ENCODE measurements at places on chromosomes 6 and 20.

GRCh38 chr6:158018041-158018771, 36.5 kb downstream of the SYNJ2 start:
- no peak for DNase-seq

GRCh38 chr20:61976644-61977418, 88.8 kb downstream of the TAF4 start:
- DNase-seq: no peak

DNA sequence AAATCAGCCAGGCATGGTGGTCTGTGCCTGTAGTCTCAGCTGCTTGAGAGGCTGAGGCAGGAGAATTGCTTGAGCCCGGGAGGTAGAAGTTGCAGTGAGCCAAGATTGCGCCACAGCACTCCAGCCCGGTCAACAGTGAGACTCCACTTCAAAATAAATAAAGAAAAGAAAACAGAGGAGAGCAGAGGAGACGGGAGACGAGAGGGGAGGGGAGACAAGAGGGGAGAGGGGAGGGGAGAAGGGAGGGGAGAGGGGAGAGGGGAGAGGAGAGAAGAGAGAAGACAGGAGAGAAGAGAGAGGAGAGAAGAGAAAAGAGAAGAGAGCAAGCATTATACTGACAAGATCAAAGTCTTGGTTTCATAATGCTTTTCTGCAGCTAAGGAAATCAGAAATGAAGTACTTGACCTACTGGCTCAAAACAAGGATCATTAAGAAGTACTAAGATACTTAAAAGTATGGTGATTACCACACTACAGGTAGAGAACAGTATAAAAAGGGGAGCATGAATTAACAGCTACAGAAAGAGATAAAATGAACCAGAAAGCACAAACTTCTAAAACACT, 30.5 kb downstream of the FAM8A1 start:
- DNase-seq: no peak

DNA sequence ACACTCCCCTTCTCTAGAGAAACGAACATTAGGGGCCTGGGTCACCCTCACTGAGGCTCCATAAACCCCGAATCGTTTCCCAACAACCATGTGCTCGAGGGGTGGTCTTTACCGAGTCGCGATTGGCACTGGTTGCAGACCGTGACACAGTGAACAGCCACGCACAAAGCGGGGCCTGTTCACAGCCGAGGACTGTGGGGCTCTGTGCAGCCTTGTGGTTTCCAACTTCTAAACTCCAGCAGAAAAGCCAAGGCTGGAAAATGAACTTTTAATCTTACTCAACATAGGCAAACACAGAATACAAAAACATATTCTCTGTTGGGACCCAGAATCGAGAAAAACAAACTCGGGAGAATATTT, 19.0 kb downstream of the RRBP1 start:
- no peak for DNase-seq

- DNase-seq: no peak
These were observed 190.6 kb upstream of the GRIK2 start for GRCh38 chr6:101202867-101203374.

DNA sequence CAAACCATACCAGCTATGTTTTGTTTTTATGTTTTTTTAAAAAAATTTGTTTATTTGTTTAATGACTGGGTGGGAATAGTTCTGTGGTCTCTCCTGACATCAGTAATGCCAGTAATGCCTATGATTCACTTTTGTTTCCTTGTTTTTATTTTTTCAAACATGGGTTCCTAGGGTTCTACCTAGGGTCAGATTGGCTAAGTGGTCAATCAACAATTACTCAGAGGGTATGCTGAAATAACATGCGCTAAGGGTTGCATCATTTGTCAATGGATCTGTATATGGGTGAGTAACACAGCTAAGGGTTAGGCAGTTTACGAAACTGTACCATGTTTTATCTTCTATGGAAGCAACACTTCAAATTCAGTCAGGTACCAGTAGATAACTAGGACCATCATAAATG, 583.8 kb upstream of the GJE1 start:
- DNase-seq: no peak

DNA sequence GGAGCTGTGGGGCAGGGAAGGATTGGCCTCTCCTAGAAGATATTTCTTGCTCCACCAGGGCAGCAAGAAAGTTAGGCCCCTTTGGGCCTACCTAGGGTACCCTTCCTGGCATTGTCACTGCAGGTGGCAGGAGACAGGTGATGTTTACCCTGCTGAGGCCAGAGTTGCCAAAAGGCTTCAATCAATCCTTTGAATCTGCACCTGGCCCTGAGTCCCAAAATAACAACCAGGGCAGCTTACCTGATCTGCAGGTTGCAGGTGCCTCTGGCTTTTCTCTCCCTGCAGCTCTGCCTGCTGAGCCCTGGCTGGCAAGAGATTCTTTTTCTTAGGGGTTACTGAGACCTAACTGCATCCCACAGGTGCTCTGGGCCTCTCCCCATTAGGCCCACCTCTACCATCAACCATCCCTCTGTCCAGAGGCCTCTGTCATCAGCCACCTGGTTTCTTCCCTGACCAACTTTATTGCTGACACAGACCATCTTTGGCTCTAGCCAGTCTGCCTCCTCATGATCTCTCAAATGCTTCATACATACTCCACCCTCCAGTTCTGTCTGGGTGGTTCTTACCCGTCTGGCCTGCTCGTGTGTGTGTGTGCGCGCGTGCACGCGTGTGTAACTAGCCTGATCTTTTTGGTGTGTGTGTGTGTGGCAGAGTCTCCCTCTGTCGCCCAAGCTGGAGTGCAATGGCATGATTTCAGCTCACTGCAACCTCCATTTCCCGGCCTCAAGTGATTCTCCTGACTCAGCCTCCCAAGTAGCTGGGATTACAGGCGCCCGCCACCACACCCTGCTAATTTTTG, 13.7 kb downstream of the BCL2L1 start:
- no peak for DNase-seq

GRCh38 chr20:10470276-10470675, 35.2 kb downstream of the SLX4IP start:
- no peak for DNase-seq

All from left renal cortex interstitium (tissue), 4 donors.